ENCODE measurements at places on chromosomes 5 and 9. TPM values are rescaled to one million over a fixed set of nuclear protein-coding genes. Genes with fewer than 3 reads are reported as not detected.

DNA sequence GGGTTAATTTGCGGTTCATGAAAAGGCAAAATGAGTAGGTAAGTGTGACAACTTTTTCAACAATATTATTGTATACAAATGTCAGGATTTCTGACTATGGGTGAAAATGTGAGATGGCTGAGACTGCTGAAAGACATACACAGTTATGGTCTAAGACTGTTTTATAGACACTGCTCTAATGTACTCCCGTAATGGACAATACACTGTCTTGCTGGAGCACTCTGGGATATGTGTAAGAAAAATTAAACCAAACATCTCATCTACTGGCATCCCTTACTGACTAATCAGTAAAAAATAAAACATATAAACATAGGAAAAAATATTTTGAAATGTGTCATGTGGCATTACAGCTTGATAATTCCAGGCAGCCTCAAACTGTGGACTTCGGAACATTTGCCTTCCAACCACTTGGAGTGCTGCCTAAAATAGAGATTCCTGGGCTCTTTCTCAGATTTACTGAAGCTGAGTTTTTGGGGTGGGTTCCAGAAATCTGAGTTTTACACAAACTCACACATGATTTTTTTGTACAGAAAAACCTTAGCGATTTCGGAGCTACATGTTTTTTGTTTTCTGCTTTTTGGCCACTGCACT, 233.9 kb upstream of the TBCA start:
- DNase-seq, result peak; percentile 95

DNA sequence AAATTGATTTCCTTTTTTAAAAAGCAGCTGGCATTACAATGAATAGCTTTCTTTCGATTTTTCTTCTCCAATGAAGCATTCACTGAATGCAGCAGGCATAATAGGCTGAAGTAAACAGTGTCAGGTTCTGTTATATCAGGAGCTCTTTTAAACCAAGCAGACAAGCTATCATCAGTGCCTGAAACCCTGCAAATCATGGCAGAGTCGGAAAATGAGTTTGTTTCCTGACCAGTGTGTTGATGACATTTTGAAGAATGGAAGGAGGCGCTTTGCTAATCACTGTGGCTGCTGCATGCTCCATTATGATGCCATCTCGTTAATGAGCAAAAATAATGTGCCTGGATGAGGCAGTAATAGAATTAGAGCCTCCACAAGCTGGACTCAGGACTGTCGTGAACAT, 284.5 kb downstream of the ZNF608 start:
- DNase-seq, result no peak

GRCh38 chr5:107388141-107388861, 282.4 kb downstream of the EFNA5 start:
- peak; percentile 83 for DNase-seq

GRCh38 chr9:135332516-135332915, 147.1 kb upstream of the PPP1R26 start:
- no peak for DNase-seq

DNA sequence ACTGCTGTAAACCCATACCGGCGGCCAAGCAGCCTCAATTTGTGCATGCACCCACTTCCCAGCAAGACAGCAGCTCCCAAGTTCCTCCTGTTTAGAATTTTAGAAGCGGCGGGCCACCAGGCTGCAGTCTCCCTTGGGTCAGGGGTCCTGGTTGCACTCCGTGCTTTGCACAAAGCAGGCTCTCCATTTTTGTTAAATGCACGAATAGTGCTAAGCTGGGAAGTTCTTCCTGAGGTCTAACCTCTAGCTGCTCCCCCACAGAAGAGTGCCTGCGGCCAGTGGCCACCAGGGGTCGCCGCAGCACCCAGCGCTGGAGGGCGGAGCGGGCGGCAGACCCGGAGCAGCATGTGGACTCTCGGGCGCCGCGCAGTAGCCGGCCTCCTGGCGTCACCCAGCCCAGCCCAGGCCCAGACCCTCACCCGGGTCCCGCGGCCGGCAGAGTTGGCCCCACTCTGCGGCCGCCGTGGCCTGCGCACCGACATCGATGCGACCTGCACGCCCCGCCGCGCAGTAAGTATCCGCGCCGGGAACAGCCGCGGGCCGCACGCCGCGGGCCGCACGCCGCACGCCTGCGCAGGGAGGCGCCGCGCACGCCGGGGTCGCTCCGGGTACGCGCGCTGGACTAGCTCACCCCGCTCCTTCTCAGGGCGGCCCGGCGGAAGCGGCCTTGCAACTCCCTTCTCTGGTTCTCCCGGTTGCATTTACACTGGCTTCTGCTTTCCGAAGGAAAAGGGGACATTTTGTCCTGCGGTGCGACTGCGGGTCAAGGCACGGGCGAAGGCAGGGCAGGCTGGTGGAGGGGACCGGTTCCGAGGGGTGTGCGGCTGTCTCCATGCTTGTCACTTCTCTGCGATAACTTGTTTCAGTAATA, at the start of gene FXN:
TSS of gene FXN (plus strand) at position 315 of the 871 bp plus-strand sequence. CDS start at position 346, 31 bp downstream.
- peak; percentile 75 for DNase-seq

GRCh38 chr9:35487081-35487480, 2.8 kb upstream of the RUSC2 start:
- DNase-seq, result no peak

GRCh38 chr5:18098691-18099090, 464.4 kb downstream of the TAF11L14 start:
- DNase-seq, result no peak

DNA sequence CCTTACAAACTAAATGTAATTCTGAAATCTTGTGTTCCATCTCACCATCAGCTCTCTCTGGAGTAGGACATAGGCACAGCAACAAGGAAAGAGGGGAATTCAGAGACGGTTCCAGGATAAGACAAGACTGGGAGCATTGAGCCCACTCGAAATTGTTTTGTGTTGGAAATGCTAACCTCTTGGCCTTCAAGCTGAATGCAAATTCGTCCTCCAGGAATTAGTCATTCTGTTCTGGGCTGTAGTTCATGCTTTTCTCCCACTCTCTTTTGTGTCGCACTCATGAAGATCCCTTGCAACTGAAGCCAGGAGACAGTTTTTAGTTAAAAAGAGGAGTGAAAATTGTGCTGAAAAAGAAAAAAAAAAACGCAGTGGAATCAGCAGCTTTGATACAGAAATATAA, 121.7 kb upstream of the SEMA6A start:
- DNase-seq, result no peak

- DNase-seq, result no peak
These were observed 202.5 kb downstream of the NTRK2 start for GRCh38 chr9:84871983-84872382.

DNA sequence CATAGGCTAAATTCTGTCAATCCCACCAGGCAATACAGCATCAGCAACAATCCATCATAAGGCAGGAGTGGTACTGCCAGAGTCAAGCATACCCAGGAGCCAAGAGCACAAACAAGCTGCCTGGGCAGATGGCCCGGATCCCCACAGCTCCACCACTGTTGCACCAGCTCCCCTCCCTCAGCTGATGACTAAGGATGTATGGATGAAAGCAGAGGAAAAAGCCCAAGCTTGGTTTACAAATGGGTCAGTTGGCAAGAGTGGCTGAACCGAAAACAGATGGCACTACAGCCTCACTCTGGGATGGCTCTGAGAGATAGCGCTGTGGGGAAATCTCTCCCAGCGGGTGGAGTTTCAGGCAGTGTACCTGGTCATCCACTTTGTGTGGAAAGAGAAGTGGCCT, 29.4 kb downstream of the DROSHA start:
- peak; percentile 18 for DNase-seq

SLC45A2 gene
- total RNA-seq, result not detected

IL33 gene
- not detected for total RNA-seq

PCDHGA7 gene
- total RNA-seq, result 3.3 TPM
